ENCODE measurements at places on chromosomes 16 and 17.

GRCh38 chr16:82111944-82112343 lies 58.1 kb downstream of the MPHOSPH6 start:
- no peak for DNase-seq

GRCh38 chr17:32191306-32191705 lies 49.0 kb downstream of the RHOT1 start:
- DNase-seq, result no peak

DNA sequence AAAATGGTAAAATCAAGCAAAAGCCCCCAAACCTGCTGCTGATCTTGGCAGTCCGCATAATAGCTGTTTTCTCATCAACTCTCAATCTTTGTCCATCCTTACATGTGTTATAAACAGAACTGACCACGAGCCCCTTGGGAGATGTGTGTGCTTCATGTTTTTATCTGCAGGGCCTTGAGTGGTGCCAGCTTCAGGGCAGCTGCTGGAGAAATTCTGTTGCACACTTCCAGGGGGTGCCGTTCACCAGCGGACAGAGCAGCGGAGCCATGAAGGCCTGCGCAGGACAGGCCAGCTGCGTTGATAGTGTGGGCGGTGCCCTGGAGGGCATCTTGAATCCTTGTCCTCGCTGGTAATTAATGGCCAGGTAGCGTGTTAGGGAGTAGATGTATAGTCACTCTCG lies 20.1 kb downstream of the MPRIP start:
- DNase-seq, result no peak

DNA sequence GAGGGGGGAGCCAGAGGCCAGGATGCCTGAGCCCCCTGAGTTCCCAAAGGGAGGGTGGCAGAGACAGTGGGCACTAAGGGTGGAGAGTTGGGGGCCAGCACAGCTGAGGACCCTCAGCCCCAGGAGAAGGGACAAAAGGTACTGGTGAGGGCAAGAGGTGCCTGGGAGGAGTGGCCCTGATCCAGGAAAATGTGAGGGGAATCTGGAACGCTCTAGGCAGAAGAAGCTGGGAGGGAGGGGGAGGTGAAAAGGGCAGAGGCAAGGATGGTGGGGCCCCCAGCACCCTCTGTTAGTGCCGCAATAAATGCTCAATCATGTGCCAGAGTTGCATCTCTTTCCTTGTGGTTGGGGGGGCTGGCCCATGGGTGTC lies 1.1 kb downstream of the TCAP start:
- DNase-seq, result no peak

GRCh38 chr17:74522381-74523105 lies 8.7 kb downstream of the CD300LB start:
- DNase-seq, result no peak

DNA sequence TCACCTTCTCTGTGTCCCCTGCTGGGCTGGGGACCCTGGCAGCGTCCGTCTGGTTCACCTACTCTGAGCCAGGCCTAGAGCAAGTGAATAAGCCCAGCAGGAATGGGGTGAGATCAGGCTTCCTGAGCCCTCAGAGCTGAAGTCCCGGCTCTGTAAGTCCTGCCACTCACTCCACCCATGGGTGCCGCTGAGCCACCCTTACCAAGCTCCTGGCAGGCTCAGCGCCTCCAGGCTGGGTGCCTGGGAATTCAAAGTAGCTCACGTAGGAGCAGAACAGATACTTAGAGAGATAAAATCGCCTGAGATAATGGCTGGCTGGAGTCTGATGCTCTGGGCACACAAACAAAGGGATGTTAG lies 9.8 kb upstream of the LASP1NB start:
- DNase-seq, result no peak

- no peak for DNase-seq
These were observed 8.3 kb downstream of the BAIAP3 start for GRCh38 chr16:1341495-1342420.
